ENCODE measurements at places on chromosomes 2 and 18.

DNA sequence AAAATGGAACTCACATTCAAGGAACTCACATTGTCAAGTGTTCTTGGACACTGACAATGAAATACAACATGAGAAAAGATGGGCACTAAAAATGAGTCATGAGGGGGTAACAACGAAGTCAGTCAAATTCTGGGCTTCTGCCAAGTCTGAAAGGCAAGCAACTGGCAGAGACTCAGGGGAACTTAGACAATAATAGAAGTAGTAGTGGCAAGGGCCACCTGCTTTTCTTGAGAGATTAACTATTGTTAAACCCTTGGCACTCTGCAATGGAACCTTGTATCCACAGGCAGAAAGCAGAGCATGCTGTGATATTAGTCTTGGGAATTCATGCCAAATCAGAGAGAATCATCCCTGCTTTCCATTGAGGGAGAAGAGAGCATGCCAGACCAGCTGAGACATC lies 382.6 kb upstream of the CDH2 start:
- no peak for DNase-seq

DNA sequence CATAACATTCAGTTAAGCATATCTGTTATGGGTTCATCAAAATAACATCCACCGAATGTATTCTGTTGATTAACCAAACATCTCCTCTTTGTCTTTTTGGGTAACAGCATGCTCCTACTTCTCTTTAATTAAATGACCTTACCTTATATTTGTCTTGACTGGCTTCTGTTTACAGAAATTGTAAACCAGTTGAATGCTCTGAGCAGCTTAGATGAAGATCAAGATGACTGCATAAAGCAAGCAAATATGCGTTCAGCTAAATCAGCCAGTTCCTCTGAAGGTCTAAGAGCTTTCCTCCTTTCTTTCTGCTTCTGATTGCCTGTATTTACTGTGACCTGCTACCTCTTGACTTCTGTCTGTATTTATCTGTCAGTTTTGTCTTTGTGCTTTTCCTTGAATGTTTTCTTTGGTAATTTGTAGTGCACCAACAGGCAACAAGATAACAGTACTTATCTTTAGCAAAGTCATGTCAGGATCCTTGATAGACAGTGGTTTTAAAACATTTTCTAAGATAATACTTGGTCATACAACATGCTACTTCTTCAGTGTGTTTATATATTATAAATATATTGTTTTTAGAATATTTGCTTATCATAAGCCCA lies 152.8 kb downstream of the EHBP1 start:
- no peak for DNase-seq

- no peak for DNase-seq
These were observed 89.0 kb downstream of the UGGT1 start for GRCh38 chr2:128180031-128180430.

GRCh38 chr2:3099860-3100234 lies 277.8 kb downstream of the EIPR1 start:
- DNase-seq = no peak

DNA sequence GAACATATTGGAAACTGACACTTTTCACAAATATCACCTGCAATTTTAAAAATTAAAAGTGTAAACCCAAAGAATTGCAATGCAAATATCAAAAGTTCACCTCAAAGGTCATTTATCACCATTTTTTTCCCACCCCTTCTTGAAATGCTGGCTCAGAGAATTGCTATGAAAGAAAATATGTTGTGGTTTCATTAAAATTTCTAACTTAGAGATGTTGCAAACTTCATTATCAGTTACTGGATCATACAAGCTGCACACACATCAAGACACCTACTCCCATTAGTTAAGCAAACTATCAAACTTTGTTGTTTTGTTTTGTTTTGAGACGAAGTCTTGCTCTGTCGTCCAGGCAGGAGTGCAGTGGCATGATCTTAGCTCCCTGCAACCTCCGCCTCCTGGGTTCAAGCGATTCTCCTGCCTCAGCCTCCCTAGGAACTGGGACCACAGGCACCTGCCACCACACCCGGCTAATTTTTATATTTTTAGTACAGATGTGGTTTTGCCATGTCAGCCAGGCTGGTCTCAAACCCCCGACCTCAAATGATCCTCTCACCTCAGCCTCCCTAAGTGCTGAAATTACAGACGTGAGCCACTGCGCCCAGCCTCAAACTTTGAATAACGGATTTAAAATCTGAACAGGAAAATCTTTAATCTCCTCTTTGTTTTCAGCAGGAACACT lies 37.0 kb downstream of the STK39 start:
- no peak for DNase-seq

DNA sequence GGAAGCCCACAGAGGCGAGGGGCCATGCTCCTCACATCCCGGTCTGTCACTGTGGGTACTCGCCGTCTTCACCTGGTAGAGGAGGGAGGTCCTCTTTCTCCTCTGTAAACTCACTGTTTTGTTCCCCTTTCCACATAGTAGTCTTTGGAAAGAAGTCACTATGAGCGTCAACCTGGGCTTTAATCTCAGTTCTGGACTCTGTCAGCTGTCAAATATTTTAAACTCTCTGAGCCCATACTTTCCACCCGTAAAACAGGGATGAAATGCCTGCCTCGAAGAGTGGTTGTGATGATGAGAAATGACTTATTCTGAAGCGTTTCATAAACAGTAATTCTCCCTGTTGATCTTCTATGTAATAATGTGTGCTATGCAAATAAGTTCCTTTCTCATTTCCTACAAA lies 547.1 kb upstream of the SOX11 start:
- DNase-seq = no peak

- no peak for DNase-seq
These were observed 11.5 kb downstream of the GNLY start for GRCh38 chr2:85705680-85706039.

DNA sequence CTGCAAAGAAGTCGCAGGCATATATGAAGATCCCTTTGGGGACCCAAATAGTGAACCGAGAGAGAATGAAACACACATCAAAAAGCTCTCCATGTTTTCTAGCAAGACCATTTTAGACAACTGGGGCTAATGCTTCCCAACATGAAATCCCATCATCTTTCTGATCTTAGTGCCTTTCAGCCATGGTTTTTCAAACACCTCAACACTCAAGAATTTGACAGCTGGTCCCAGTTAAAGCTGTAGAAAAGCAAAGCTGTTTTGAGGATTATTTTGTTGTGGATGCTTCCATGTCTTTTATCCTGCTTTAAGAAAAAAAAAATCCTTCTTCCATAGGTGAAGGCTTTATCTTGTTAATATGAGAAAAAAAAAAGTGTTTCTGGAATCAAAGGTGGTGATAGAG lies 259.1 kb downstream of the STK39 start:
- DNase-seq = no peak

GRCh38 chr2:191384829-191385228 lies 139.6 kb downstream of the MYO1B start:
- DNase-seq = no peak

DNA sequence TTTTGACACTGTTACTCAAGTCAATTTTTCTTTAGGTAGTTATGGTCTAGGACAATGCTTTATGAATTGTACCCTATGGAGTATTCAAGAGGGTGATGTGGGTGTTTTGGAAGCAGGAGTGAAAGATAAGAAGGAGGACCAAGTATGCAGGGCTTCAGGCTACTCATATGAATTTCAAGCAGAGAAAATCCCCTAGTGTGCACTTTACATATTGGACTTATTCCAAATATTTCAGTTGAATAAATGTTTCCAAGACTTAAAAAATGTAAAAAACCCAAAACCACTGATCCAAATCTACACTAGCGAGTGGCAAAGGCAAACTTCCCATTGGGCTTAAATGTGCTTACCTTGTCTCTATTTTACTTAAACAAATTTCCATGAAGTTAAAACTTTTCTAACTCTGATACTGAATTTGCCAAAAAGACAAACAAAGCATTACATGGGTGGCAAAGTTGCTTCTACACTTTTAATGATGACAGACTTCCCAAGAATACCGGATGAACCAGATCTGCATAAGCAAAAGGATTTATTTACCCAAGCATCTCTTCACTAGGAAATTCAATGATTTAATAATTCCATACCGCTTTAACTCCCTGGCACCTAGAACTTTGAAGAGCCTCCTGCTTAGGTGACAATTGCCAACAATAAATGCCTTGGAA lies 1233.5 kb upstream of the NXPH2 start:
- DNase-seq = no peak

DNA sequence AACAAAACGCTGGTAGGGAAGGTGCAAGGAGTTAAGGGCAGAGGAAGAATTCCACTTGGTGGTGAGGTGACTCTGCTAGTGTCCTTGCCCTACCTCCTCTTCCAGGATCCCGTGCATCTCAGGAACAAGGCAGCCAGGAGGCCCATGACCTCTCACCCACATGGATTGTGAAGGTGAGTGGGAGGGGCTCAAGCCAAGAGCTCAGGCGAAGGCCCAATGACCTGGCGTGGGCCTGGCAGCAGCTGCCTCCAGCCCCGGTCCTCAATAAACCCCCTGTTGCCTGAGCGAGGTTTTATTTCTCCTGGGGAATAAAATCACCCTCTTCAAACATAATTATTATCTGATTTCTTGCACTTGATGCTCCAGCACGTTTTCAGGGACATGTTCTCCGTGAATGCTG lies 28.2 kb downstream of the LAMA1 start:
- no peak for DNase-seq

- DNase-seq = no peak
These were observed 30.8 kb downstream of the AOX1 start for GRCh38 chr2:200616656-200617055.

DNA sequence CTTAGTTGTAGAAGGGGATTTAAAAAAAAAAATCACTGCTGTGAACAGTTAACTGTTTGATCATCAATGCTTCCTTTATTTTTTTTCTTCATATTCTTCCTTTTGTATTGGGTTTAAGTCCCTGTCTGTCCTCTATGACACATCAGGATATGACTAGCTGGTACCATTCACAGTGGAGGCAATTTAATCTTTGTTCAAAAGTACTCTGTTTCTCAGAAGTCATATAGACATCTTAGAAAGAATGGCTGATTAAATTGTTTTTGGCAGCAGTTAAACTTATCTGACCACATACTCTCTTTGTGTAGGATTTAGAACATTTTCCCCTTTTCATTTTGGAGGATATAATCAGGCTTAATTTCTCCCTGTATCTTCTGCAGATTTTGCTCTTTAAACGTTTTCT lies 807.8 kb upstream of the CDH2 start:
- DNase-seq = no peak

GRCh38 chr18:36187193-36187825 lies at the start of gene MOCOS:
Gene MOCOS, plus strand, starts transcription at chr18:36187497. Its CDS starts 43 bp downstream, at chr18:36187540.
- peak; percentile 62 for DNase-seq

DNA sequence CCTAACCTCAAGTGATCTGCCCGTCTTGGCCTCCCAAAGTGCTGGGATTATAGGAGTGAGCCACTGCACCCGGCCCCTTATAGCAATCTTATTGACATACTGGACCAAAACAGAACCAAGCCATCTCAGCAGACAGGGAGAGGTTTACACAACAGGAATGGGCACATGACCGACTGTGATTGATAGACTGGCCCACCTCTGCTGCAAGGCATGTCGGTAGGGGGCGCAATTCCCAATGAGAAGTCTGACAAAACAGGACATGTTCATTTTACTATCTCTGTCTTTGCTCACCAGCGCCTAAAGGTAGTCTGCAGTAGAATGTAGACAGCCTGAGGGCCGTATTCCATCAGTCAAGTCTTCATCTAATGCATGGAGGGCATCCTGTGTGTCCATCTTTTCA lies 2.0 kb downstream of the LYPD6B start:
- peak; percentile 59 for DNase-seq

GRCh38 chr2:39141334-39142271 lies 20.8 kb upstream of the SOS1 start:
- peak; percentile 52 for DNase-seq

- DNase-seq = no peak
These were observed 815 bp downstream of the CEBPZ start for GRCh38 chr2:37230581-37230980.

- no peak for DNase-seq
These were observed 74.4 kb upstream of the UGP2 start for GRCh38 chr2:63767307-63767706.

- DNase-seq = no peak
These were observed 43.4 kb upstream of the KYNU start for GRCh38 chr2:142834021-142834420.
